ENCODE measurements at places on chromosomes 2 and 18. TPM values are rescaled to one million over a fixed set of nuclear protein-coding genes. Genes with fewer than 3 reads are reported as not detected.
A peak's percentile ranks its signal among the peaks of the same experiment; 100 is the strongest.

Gene ID2
- 305 TPM for total RNA-seq

Gene DUSP11
- total RNA-seq: 49.9 TPM

Gene KCNF1
- total RNA-seq: 0.29 TPM

Gene UGT1A5
- not detected for total RNA-seq

DNA sequence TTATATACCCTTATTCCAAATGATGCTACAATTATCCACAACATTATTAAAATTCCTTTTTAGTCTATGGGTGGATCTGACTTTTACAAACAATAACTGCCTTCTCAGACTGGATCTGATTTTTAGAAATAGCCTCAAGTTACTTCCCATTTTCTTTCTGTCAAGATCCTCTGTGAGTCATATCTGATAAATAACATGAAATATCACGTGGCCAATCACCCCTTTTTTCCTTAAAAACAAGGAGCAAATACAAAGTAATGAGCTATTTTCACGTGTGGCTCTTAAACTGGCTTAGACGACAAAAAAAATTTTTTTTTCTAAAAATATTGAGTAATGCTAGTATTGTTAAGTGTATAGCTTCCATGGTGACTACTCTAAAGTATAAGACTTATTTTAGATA, 6.7 kb downstream of the PELI1 start:
- no peaks in the 10 kb centered on the region for H3K27me3 ChIP-seq
- peak overlapping the region; percentile 73 for H3K27ac ChIP-seq
- no peak for DNase-seq
- H3K4me3 ChIP-seq: no peak overlapping the region
- peaks cover 17% of the 10 kb centered on the region for H3K4me1 ChIP-seq

- no peak overlapping the region for H3K4me3 ChIP-seq
- H3K36me3 ChIP-seq: no peaks in the 10 kb centered on the region
- H3K27me3 ChIP-seq: no peaks in the 10 kb centered on the region
- H3K27ac ChIP-seq: no peak overlapping the region
- DNase-seq: no peak
Observed at GRCh38 chr2:209501579-209501978, 77.7 kb downstream of the MAP2 start.

DNA sequence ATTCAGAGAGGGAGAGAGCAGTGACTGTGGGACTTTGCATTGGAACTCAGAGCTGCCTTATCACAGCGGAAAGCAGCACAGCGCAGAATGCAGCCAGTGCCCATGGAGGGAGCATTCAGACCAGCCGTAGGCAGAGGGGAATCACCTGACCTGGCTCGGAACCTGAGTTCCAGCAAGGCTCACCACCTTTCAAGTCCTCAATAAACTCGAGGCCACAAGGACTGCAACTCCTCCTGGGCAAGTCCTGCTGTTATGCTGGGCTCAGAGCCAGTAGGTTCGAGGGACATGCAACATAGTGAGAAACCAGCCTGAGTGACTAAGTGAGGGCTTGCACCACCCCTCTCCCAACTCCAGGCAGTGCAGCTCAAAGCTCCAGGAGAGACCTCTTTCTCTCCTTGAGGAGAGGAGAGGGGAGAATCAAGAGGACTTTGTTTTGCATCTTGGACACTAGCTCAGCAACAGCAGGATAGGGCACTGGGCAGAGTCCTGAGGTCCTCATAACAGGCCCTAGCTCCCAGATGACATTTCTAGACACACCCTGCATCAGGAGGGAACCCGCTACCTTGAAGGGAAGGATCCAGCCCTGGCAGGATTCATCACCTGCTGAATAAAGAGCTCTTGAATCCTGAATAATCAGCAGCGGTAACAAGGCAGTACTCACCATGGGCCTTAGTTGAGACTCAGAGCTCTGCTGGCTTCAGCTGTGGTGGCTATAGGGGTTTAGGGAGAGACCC, 136.8 kb upstream of the OTOS start:
- no peak overlapping the region for H3K4me3 ChIP-seq
- no peaks in the 10 kb centered on the region for H3K27me3 ChIP-seq
- no peak for DNase-seq
- H3K27ac ChIP-seq: no peak overlapping the region

GRCh38 chr2:10341193-10341592, 38.5 kb downstream of the HPCAL1 start:
- no peak overlapping the region for H3K27ac ChIP-seq
- H3K4me3 ChIP-seq: no peak overlapping the region
- no peaks in the 10 kb centered on the region for H3K36me3 ChIP-seq
- DNase-seq: no peak
- no peaks in the 10 kb centered on the region for H3K27me3 ChIP-seq

DNA sequence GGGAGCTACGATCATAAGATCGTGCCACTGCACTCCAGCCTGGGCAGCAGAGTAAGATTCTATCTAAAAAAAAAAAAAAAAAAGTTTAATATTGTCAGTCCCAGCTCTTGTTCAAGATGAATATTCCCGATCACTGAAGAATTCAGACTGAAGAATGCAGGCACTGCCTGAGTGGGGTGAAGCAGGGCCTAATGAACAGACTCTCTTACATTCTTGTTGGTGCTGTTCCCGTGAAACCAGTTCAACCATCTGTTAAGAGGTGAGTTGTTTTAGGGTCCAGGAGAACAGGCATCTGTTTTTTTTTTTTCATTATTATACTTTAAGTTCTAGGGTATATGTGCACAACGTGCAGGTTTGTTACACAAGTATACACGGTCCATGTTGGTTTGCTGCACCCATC, 17.1 kb upstream of the CAB39 start:
- DNase-seq: no peak
- no peak overlapping the region for H3K4me3 ChIP-seq
- H3K36me3 ChIP-seq: no peaks in the 10 kb centered on the region
- no peak overlapping the region for H3K27ac ChIP-seq
- no peaks in the 10 kb centered on the region for H3K27me3 ChIP-seq

GRCh38 chr2:234463626-234464290, 33.1 kb downstream of the ARL4C start:
- no peak overlapping the region for H3K4me3 ChIP-seq
- no peak for DNase-seq
- H3K27ac ChIP-seq: no peak overlapping the region
- H3K27me3 ChIP-seq: no peaks in the 10 kb centered on the region
- H3K4me1 ChIP-seq: no peaks in the 10 kb centered on the region

DNA sequence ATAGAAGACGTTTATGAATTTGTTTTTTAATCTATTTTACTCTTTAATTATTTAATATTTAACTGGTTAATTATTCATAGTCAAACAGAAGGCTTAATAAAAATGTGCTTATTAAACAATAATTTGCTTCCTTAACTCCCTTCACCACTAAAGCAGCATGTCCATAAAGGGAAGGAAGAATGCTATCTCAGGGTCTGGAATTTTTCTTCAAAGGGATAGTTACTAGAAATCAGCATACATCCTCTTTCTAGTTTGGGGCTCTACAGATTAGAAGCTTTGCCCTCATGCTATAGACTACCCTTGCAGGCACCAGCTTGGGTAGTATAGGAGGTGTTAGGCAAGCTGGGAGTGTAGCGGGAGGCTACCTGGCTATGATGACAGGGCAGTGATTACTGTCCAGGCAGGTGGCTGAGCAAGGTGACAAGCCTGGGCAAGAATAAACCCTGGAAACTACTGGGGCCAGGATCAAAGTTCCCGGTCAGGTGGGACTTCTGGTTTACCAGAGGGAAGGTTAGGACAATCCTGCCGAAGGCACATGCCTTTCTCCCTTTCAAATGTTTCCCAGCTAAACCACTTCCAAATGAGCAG, 276.0 kb upstream of the REV1 start:
- DNase-seq: peak; percentile 26
- H3K27me3 ChIP-seq: no peaks in the 10 kb centered on the region
- no peaks in the 10 kb centered on the region for H3K4me1 ChIP-seq

- H3K4me1 ChIP-seq: no peaks in the 10 kb centered on the region
- no peak overlapping the region for H3K27ac ChIP-seq
- DNase-seq: no peak
- no peaks in the 10 kb centered on the region for H3K36me3 ChIP-seq
Observed at GRCh38 chr2:148006249-148007007, 14.1 kb downstream of the ORC4 start.

- no peaks in the 10 kb centered on the region for H3K4me1 ChIP-seq
- DNase-seq: no peak
- H3K27me3 ChIP-seq: no peaks in the 10 kb centered on the region
Observed at GRCh38 chr2:148756292-148756975, 111.9 kb downstream of the EPC2 start.

- no peaks in the 10 kb centered on the region for H3K27me3 ChIP-seq
- no peak for DNase-seq
- H3K36me3 ChIP-seq: no peaks in the 10 kb centered on the region
- H3K4me3 ChIP-seq: no peak overlapping the region
- H3K4me1 ChIP-seq: no peaks in the 10 kb centered on the region
Observed at GRCh38 chr2:33494155-33494779, 17.8 kb downstream of the RASGRP3 start.

- H3K27ac ChIP-seq: no peak overlapping the region
- no peak for DNase-seq
- no peak overlapping the region for H3K4me3 ChIP-seq
- H3K4me1 ChIP-seq: no peaks in the 10 kb centered on the region
Observed at GRCh38 chr2:139835101-139835500, 1054.9 kb upstream of the NXPH2 start.

DNA sequence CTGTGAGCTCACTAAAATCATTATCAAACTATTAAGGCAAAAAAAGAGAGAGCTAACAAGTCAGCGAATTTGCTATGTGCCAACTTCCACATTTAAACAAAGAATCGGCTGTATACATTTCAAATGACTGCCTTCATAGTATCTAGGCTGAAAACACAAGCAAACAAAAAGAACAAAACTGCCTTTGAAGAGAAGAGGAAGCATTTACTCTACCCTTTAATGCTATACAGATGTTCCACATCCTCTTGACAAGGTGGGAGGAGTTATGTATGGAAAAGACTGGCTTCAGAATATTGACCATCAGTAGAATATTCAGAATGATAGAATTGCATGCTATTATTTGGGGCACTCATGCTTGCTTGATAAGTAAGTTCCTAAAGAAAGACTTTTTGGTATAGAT, 741.7 kb downstream of the PLCL1 start:
- no peaks in the 10 kb centered on the region for H3K27me3 ChIP-seq
- H3K36me3 ChIP-seq: no peaks in the 10 kb centered on the region
- H3K27ac ChIP-seq: no peak overlapping the region
- H3K4me1 ChIP-seq: no peaks in the 10 kb centered on the region

GRCh38 chr2:33617401-33617800, 18.3 kb upstream of the FAM98A start:
- no peaks in the 10 kb centered on the region for H3K4me1 ChIP-seq
- DNase-seq: no peak
- H3K27ac ChIP-seq: no peak overlapping the region
- H3K27me3 ChIP-seq: no peaks in the 10 kb centered on the region
- no peak overlapping the region for H3K4me3 ChIP-seq

DNA sequence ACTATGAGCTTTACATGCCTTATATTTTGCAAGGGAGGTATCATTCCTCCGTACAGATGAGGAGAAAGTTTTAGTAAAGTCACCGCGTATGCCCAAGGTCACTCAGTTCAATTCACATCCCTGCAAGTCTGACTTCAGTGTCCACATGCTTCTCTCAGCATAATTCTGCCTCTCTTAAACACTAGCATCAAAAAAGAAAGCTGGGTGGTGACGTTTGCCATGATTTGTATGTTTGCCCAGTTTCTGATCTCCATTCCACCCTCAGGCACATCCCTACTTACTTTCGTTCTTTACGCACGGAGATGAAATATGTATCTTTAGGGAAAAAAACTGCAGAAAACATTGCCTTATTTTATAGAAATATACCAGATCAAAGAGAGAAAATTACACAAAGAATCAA, 129.2 kb upstream of the PTPRM start:
- no peak for DNase-seq
- H3K27ac ChIP-seq: no peak overlapping the region
- no peaks in the 10 kb centered on the region for H3K27me3 ChIP-seq
- H3K4me3 ChIP-seq: no peak overlapping the region
- H3K4me1 ChIP-seq: no peaks in the 10 kb centered on the region

DNA sequence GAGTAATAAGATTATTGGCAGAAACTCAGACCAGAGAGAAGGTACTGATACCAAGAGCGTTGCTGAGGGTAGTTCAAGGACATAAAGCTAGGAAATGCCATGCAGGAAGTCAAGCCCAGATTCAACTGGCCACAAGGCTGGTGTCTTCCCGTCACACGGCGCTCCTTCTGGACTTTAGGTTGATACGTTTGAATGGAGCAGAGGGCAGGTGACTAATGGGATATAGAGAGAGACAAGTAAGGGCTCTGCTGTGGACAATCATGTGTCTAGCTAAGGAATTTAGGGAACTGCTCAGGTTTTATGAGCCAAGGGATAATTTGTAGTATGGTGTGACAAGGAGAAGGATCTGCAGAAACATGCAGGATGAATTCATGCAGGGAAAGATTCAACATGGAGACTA, 83.9 kb upstream of the MC2R start:
- no peaks in the 10 kb centered on the region for H3K36me3 ChIP-seq
- no peaks in the 10 kb centered on the region for H3K4me1 ChIP-seq
- H3K4me3 ChIP-seq: no peak overlapping the region
- H3K27ac ChIP-seq: no peak overlapping the region
- no peak for DNase-seq
- H3K27me3 ChIP-seq: no peaks in the 10 kb centered on the region

DNA sequence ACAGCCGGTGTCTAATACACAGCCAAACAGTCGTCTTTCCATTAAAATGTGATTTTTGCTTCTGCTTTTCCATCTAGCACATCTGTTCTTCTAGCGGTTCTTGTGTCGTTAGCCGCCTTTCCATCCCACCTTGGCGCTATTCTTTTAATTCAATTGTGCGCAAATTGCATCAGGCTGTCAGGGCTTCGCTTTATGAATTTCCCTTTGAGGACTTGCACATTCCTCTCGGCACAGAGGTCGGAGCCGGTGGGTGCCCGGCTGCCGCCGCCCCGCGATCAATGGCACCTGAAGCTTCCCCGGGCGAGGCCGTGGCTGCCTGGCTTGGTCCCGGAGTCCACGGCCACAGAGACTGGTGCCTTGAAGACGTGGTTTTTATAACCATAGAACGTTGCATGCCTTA, 33.9 kb upstream of the TSPYL6 start:
- no peaks in the 10 kb centered on the region for H3K36me3 ChIP-seq
- no peak for DNase-seq
- H3K4me3 ChIP-seq: no peak overlapping the region
- no peaks in the 10 kb centered on the region for H3K27me3 ChIP-seq
- no peak overlapping the region for H3K27ac ChIP-seq
- no peaks in the 10 kb centered on the region for H3K4me1 ChIP-seq

DNA sequence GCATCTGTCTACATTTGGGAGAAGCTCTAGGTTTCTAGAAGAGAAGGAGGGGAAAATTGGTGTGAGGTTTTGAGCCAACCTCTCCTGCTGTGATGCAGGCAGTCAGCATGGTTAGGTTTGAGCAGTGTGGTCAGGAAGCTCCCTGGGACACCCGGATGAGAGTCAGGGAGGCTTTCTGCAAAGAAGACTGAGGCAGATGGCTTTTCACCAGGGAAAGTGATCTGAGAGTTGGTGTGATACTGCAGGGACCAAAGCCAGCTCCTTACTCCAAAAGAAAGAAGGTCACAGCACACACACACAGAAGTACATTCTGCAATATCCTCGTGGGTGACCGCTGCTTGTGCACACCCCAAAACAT, 75.8 kb upstream of the BCL11A start:
- H3K27me3 ChIP-seq: no peaks in the 10 kb centered on the region
- no peak overlapping the region for H3K4me3 ChIP-seq
- no peak for DNase-seq
- no peak overlapping the region for H3K27ac ChIP-seq
- peaks cover 6% of the 10 kb centered on the region for H3K4me1 ChIP-seq

GRCh38 chr2:178491612-178492011, 11.4 kb downstream of the PLEKHA3 start:
- H3K27ac ChIP-seq: no peak overlapping the region
- H3K4me1 ChIP-seq: no peaks in the 10 kb centered on the region
- no peak for DNase-seq
- no peaks in the 10 kb centered on the region for H3K27me3 ChIP-seq
- H3K4me3 ChIP-seq: no peak overlapping the region

Measured in breast epithelium (tissue), 4 donors.